OCI-M1 (cell line): ENCODE measurements at places on chromosomes 11 and 22.

- DNase-seq, result no peak
These were observed 48.7 kb downstream of the SHANK2 start for GRCh38 chr11:71203681-71204080.

DNA sequence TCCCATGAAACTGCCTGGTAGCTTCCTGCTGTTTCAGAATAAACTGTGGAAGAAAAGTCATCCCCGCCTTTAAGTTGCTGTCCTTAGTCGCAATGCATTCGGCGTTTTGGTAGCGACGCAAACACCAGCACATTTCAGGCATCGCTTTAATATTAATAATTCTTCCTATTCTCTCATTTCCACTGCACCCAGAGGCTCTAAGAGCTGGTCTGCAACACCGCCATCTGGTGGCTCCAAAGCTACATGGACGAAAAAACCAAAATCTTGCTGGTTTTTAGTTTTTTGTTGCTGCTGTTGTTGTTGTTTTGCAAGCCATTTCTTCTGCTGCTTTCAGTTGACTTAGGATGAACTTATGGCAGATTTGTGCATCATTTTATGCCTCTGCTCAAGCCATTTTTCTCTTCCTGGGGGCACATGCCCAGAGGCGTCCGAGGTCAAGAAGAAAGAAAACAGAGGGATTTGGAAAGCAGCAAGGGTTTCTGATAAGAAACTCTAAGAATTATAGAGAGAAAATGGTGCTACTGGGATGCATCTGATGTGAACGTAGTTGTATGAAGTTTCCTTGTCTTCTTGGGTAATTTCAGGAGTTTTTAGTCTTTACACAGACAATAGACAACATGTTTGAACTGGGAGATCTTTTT lies 345.4 kb upstream of the KIRREL3 start:
- peak; percentile 67 for DNase-seq

GRCh38 chr11:96254087-96254486 lies 88.9 kb downstream of the MAML2 start:
- no peak for DNase-seq

DNA sequence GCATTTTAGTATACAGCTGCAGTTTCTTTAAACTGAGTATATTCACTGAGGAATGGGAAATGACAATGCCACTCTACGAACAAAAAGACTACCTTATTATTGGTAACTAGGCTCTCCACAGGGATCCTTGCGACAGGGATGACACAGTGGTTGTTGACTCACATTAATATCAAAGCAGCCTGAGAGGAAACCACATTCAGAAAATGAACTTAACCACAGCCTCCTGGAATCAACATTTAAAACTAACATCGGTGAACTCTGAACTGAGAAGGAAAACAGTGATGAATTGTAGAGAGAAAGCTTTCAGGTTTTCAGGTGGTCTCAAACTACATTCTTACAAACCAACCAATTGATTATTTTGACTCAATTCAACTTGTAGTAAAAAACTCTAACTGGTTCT lies 90.3 kb upstream of the MTMR2 start:
- DNase-seq, result peak; percentile 15

DNA sequence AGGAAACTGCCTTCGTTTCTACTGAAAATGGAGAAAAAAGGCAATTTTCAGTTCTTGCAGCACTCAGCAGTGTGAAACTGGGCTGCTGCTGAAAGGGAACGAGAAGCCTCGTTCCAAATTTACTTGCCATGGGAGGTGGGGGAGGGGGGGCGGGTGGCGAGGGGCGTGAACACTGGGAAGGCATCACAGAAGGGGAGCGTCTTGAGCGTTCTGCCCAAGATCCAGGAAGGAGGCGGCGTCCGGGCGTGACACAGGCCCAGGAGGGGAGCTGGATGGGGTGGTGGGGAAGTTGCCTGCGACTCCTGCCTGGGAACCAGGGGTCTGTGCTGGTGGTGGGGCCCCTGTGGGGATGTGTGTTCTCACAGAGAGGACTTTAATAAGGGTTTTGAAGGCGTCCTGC lies 213.5 kb downstream of the CTTN start:
- DNase-seq, result no peak

GRCh38 chr11:315051-315481 lies 1.2 kb downstream of the IFITM1 start:
- no peak for DNase-seq

DNA sequence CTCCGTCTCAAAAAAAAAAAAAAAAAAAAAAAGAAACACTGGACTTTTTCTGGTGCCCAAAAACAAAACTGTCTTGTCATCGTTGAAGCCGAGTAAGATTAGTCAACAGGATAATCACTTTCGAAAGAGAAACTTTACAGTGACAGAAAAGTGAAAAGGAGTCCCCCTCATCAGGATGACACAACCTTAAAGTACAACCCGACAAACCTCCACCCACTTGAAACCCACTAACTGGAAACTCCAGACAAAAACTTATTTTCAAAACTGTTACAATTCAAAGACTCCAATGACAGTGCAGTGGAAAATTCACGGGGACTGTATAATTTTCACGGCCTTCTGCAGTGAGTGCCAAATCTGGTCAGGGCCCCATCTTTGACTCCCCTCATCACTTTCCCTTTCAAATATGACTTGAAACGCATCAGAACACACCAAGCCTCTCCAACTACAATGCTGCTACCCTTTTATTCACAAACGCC lies 1.3 kb downstream of the DENND5A start:
- peak; percentile 89 for DNase-seq

- no peak for DNase-seq
These were observed 191.4 kb downstream of the ARHGAP42 start for GRCh38 chr11:100878474-100878873.

GRCh38 chr22:44438481-44439131 lies 59.4 kb downstream of the RTL6 start:
- DNase-seq, result no peak

DNA sequence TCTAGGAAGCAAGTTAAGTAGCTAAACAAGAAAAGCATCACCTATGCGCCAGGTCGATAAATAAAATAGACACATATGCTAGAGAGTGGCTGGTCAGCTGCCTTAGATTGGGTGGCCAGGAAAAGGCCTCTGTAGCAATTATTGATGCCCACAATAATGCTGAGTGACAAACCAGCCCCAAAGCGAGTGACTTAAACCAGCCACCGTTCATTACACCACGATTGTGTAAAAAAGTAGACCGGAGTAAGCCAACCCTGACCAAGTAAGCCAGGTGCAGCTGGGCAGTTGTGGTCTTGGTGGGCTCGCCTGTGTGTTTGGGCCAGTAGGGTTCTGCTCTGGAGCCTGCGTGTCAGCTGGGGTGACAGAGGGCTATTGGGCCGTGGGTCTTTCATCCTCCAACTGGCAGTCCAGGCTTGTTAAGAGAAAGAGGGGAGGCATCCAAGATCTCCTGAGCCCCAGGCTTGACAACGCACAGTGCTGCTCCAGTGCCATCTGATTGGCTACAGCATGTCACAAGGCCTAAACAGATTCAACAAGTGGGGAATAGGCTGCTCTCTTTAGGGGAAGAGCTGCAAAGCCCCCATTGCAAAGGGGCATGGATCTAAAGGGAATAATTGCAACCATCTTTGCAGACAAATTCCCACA lies 100.4 kb upstream of the PARVA start:
- no peak for DNase-seq

DNA sequence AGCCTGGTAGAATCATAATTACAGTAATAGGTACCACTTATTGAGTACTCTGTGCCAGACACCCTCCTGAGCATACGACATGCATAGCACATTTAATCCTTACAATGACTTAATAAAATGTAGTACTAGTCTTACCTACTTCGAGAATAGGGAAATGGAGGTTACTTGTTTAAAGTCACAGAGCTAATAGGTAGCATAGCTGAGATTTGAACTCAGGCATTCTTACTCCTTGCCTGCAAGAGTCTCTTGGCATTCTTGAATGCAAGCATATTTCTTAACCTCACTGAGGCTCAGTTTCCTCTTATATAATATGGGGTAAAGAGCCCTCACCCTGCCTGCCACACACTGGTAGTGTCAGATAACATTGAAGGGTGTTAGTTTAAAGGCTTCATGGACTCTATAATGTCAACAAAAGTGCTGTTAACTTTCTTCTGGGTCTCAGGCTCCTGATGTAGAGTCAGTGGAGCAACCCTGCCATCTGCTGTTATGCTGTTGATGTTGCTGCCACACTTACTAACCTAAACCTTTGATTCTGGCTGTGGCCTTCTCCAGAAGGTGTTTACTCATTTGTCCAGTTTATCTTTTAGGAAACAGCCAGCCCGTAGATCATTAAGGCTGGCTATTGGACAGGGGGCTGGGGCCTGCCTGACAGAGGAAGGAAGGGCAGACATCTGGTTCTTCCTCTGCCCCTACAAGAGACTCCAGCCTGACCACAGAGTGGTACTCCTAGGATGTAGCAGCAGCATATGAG lies 18.9 kb downstream of the LIMK2 start:
- peak; percentile 86 for DNase-seq

DNA sequence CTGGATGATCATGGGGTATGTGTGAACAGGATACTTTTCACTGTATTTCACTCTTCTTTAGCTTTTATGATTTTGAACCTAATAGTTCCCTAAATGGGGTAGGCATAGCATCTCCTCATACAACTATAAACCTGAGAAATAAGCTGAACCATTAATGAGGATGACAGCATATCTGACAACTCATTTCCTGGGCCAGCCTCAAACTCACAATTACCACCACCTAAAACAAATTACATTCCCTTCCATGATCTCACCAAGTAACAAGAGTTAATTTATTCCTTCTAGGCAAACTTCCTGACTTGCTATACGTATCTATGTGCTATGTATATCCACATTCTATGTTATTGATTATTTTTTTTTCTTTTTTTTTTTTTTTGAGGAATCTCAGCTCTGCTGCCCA lies 23.0 kb downstream of the SIK3 start:
- peak; percentile 32 for DNase-seq

GRCh38 chr11:7574491-7575130 lies 60.8 kb downstream of the PPFIBP2 start:
- no peak for DNase-seq

- DNase-seq, result no peak
These were observed 100.3 kb upstream of the PITPNB start for GRCh38 chr22:28019360-28019759.

DNA sequence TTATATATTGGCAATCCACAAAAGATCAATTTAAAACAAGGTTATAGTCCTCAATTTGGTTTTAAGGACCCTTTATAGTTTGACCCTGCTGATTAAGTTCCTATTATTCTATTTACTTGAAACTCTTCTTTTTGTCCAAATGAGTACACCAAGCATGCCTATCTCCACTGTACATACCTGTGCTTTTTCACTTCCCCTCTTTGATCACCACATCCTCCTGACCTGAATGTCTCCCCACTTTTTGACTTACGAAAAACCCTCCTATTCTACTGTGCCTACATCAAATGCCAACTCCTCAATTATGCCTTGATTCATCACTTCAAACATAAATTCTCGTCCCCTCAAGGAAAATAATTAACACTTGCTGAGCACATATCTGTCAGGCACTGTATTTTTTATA lies 113.5 kb downstream of the SOX6 start:
- no peak for DNase-seq

- DNase-seq, result no peak
These were observed 278.4 kb downstream of the KIRREL3 start for GRCh38 chr11:126722006-126722736.

GRCh38 chr11:14635546-14635945 lies 8.1 kb upstream of the PDE3B start:
- peak; percentile 60 for DNase-seq

DNA sequence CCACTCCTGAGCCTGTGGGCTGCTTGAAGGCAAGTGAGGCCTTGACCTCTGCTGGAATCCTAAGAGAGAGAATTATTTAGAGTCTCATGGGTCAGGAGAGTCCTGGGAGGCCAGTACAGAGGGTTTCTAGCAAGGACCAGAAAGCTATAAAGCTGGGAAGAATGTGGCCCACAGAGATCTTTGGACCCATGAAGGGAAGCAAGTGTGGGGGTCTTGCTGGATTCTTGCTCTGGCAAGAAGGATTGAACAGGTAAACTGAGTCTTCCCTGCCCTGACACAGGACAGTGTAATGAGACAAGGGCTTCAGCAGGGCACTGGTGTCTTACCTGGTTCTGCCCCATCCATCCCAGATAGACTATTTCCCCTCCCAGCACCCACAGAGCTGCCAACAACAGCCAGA lies 18.4 kb downstream of the EIF3F start:
- no peak for DNase-seq

GRCh38 chr11:15334766-15335165 lies 220.0 kb downstream of the INSC start:
- DNase-seq, result no peak

- DNase-seq, result no peak
These were observed 251.2 kb downstream of the TENM4 start for GRCh38 chr11:79189601-79190000.

GRCh38 chr11:130606781-130607511 lies 158.5 kb downstream of the ADAMTS15 start:
- no peak for DNase-seq

DNA sequence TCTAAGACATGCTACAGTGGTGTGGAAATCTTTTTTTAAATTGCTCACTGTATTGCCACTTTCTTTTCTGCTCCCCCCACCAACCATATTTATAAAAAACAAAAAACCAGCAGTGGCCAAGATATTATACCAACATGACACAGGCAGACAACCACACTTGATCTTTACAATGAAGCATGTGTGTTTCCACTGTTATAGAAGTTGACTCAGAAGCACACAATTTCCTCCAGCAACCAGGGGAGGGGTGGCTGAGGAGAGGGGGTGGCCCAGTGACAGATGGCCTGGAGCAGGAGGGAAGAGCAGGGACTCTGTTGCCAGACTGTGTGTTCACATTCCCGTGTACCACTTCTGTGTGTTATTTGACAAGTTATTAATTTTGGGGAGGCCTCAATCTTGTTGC lies 14.8 kb downstream of the CD59 start:
- no peak for DNase-seq

DNA sequence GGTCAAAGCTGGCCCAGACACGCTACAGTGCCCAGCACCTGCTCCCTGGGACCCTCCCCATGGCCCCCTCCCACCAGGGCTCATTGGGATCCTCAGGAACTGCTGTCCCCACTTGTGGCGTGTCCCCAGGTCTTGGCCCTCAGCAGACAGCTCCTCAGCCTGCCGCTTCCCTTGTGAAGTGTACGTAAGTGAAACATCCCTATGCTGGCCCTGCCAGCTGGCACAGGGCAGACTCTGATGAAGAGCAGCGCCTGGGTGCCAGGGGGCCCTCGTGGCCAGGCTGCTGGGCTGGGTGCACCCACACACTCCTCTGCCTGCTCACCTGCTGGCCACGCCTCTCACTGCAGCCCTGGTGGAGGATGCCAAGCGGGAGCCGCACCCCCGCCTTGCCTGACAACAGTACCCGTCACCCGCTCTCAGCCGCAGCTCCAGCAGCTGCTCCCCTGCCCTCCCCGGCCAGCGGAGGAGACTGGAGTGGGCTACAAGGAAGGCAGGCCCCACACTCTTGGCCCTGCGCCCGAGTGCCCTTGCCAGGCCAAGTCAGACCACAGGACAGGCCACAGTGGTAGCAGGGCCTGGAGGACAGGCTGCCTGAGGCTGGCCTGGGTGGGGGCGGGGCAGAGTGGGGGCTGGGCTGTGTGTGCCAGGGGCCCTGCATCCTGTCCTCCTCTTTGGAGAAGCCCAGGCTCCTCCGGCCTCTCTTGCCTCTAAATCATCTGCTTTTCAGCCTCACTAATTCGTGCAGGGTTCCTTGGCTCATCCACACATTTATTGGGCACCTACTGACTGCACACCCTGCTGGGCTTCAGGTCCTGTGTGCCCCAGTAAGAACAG lies 39.5 kb downstream of the IGF2 start:
- no peak for DNase-seq
